ENCODE measurements at places on chromosomes 16 and 17. TPM values are rescaled to one million over a fixed set of nuclear protein-coding genes. Genes with fewer than 3 reads are reported as not detected.

Gene PRR11
- 1.5 TPM for total RNA-seq

Gene IQCK
- 10.3 TPM for total RNA-seq

Gene AXIN1
- 8.0 TPM for total RNA-seq

Gene SLX4
- 1.1 TPM for total RNA-seq

Gene CCL14
- total RNA-seq, result 3.3 TPM

Gene COG1
- total RNA-seq, result 21.1 TPM

Gene SLFN14
- total RNA-seq, result not detected

Gene DNAH17
- not detected for total RNA-seq

Gene CD300E
- 0.16 TPM for total RNA-seq

Gene KRT31
- total RNA-seq, result not detected

Gene SNAI3
- 0.67 TPM for total RNA-seq

Gene MPV17L
- total RNA-seq, result 27.1 TPM

Gene CD300H
- not detected for total RNA-seq
